Stimulated activated naive CD4-positive, alpha-beta T cell treated with Interleukin-2 at 50 U/mL for 16 hours (primary cell): ENCODE measurements at places on chromosomes 3 and 15.

DNA sequence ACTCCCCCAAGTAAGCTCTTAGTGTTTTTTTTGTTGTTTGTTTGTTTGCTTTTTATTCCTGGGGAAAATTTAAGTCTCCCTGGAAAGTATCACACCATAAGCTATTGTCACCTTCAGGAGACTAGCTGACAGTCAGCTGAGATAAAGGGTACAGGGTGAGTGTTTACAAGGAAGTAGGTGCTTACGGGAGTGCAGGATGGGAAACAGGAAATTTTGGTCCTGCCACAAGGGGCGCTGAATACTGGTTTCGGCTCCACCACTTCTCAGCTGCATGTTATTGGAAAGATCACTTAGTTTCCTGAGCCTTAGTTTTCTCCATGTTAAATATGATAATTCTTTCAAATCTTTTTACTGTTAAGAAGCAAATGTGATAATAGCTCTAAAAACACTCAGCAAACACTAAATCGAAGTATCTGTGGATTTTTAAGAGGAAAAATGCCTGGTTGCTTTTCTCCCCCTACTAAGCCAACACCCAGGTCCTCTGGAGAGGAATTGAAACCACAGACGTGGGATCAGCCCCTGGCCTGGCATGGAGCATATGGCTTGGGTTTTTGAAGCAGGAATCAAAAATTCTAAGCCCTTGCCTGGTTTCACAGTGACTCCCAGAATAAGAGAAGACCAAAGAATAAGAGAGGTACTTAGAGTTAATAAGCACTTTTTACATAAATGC is 90.7 kb downstream of the SCN11A start:
- no peak for DNase-seq

DNA sequence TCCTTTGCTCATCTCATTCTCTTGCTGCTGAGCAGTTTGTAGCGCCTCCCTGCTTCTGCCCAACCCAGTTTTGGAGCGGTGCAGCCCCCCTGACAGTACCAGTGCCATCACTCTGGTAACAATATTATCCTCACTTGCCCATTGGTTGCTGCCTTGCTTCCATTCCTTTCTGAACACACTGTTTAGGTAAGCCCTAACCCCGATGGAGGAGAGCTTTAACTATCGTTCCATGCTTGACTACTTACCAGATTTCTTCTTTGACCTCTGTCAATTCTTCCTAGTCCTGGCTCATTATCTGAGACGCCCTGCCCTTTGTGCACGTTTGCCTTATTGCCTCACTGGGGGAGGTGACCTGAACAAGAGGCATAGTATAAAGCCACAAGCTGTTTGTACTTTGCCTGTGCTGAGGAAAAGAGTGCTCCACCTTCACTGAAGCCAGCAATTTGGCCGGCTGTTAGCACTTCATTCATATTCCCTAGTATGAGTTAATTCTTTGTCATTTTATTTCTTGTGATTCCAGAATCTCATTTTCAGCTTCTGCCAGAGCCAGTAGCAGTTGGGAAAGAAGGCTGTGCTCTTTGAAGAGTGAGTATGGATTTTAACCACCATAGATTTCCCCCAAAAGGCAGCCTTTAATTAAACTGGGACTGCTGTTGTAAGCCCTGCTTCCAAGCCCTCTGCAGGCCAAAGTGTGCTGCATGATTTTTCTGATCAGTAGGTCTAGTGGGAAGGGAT is 11.9 kb downstream of the ABHD6 start:
- no peak for DNase-seq

- no peak for DNase-seq
Measured at GRCh38 chr3:69767571-69767970, 28.3 kb downstream of the MITF start.

DNA sequence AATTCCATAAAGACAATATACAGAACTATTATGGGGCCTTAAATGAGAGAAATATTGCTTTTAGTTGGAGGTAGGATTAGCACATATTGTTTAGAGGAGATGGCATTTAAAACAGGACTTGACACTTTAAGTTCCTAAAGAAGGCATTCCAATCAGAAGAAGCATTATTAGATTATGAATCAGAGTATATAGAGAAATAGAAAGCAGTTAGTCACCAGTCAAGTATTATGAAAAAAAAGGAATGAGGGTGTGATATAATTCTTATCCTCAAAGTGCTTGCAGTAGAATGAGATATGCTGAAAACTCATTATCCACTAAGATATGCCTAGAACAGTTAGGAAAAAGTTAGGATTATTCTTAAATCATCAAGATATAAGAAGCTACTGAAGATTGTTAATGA is 456.2 kb downstream of the ZNF385D start:
- DNase-seq, result no peak

GRCh38 chr3:76300746-76301145 is 515.4 kb upstream of the ZNF717 start:
- no peak for DNase-seq

GRCh38 chr3:74787011-74787410 is 172.6 kb upstream of the CNTN3 start:
- no peak for DNase-seq

- no peak for DNase-seq
Measured at GRCh38 chr3:10351013-10351735, 30.3 kb upstream of the SEC13 start.

- DNase-seq, result no peak
Measured at GRCh38 chr15:77053709-77054108, 17.2 kb downstream of the TSPAN3 start.

DNA sequence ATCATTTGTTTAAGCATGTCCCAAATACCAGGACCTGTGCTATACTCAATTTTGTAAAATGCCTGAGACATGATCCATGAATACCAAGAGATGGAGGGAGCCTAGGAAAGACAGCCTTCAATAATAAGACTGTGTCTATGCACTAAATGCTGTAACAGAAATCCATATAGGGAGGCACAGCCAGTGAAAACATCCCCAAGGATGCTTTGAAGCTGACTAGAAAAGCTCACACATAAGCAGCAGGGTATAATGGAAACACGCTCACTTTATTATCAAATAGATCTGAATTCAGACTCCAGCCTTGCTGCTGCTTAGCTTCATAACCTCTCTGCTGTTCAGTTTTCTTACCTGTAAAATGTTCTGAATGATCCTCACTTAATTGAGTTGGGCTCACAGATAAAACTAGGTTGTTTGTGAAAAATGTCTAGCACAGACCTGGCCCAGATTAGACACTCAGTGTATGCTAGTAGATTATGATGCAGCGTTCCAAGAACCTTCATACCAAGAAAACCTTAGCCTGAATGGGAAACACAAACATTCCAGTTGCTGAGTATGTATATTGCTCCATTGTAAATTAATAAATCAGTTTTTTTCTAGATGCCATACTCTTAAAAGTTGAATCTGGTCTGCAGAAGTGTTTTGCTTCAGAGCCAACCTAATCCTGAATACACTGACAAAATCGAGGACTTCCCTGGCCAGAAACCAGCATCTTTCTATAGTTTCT is 3.8 kb upstream of the LARP6 start:
- no peak for DNase-seq

- no peak for DNase-seq
Measured at GRCh38 chr3:146777941-146778340, 172.8 kb upstream of the PLSCR5 start.
